Mesothelial cell of epicardium (in vitro differentiated cells): ENCODE measurements at places on chromosomes 7 and 10.

DNA sequence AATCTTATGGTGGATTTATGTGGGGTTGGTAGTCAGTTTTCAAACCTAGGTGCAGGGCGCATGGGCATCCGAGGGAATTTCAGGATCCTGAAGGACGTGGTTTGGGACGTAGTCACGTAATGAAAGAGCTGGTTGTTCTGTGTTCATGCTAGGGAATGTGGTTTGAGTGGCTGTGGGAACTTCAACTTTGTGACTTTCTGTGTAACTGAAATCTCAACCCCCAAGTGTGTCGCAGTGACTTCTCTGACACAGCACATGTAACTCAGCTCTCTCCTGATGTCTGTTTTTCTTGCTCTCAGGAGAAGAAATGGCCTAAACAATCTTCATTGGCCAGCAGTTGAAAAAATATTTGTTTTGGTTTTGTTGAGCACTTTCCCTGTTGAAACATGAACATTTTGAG, 199.0 kb downstream of the PTEN start:
- no peak for DNase-seq

GRCh38 chr10:106355450-106355849, 809.1 kb downstream of the SORCS1 start:
- no peak for DNase-seq

GRCh38 chr7:72334698-72335097, 77.4 kb downstream of the CALN1 start:
- no peak for DNase-seq

GRCh38 chr10:49499305-49499851, 39.5 kb downstream of the ERCC6 start:
- DNase-seq = no peak

DNA sequence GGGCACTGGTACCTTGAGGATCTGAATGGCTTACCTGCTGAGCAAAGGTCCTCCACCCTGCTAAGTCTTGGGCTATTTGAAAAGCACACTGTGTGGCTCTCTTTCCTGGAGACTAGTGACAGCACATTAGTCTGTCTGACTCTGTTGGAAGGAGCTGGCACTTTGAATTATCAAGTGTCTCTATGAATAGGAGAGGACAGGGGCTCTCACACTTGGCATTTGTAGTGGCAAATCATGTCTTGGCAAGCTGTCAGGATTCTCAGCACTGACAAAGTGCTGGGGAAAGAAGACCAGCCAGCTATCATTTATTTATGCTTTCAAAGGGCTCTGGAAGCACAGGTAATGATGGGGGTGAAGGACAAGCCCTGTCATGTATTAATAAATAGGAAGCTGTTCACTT, 62.8 kb downstream of the MTPN start:
- DNase-seq = no peak

GRCh38 chr10:3729397-3729976, 55.5 kb downstream of the KLF6 start:
- no peak for DNase-seq

GRCh38 chr10:31401287-31401686, 82.3 kb downstream of the ZEB1 start:
- no peak for DNase-seq

DNA sequence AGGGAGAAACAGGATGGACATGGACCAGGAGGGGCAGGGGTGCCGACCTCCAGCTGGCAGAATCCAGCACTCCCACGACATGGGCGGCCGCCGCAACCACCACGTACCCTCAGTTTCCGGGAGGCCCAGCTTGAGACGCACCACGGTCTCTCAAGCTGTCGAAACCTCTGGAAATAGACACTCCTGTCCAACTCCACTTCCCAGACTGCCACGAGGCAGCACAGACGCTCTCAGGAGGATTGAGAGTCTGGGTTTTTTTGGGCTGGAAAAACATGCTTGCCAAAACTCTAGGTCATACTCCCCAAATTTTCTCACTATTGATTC, 37.9 kb upstream of the PDGFA start:
- DNase-seq = no peak

DNA sequence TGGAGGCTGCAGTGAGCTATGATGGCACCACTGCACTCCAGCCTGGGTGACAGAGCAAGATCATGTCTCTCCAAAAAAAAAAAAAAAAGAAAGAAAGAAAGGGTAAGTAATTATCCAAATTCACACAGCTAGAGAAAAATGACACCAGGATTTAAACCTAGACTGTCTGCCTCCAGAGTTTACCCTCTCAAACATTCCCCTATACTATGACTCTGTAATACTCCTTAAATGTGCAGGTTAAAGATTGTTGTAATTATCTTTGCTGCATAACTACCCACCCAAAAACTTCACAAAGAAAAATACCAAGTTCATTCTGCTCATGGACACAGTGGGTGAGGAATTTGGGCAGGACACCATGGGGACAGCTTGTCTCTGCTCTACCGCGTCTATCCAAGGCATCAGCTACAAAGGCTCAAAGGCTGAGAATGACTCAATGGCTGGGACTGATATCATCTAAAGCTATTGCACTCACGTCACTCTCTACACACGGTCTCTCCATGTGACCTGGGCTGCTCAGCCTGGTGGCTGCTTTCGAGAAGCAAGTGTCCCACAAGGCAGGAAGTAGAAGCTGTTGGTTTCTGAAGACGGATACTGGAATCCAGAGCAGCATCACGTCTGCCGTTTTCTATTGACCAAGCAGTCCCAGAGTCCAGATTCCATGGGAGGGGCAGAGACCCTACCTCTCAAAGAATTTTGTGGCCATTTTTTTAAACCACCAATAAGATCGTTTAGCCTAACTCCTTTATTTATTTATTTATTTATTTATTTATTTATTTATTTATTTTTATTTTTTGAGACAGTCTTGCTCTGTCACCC, 185.7 kb upstream of the AUTS2 start:
- DNase-seq = no peak

DNA sequence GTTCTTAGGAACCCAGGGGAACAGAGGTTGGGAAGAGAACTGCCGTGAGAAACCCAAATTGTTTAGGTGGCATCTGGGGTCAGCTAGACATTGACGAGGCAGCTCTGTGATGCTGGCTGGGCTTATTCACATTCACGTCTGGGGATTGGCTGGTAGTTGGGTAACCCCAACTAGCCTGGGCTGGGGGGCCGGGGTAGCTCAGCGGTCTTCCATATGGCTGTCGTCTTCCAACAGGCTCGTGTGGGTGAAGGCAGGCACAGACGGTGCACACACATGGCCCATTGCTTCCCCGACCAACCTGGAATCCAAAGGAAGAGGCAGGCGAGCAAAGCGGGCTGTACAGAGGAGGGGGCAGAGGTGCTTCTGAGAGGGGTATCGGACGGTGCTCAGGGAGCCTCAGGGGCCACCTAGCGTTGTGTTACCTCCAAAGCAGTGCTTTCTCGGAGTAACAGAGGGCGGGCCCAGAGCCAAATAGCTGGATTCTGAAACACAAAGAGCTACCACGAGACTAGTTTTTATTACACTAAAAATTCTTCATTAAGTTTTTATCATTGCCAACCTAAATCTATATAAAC, 34.5 kb downstream of the MKI67 start:
- DNase-seq = peak; percentile 35

DNA sequence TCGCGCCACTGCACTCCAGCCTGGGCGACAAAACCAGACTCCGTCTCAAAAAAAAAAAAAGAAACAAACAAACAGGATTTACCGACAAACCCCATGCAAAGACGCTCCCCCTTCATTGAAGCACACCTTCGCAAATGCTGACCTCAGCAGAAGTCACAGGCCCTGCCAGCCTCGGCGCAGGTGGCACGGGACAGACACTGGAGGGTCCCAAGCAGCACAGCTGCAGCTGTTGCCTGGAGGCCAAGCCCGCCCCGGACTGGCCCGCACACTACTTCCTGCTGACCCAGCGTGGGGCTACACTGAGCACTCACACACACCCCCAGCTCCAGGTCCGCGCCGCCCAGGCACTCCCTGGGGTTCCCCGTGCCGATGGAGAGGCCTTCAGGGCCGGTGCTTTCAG, 31.2 kb downstream of the SNX8 start:
- DNase-seq = no peak

DNA sequence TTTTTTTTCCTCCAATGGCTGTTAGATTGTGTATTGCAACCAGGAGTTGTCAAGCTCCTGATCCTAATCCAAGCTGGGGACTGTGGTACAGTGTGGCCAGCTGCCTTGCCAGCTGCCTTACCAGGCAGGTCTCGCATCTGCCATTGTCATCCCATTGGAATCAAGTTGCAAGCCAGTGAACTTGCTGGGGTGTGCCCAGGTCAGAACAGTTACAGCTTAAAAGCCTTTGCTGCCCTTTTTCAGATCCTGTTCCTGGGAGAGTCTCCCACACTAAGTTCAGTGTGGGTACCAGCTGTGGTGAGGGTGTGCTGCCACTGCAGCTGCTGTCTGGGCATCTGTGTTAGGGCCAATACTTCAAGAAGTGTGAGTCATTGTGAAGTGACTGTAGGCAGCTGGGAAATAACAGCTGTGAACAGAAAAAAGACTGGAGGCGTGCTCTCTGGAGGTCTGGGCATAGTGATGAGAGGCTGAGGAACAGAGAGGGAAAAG, 72.8 kb downstream of the CCNY start:
- no peak for DNase-seq

DNA sequence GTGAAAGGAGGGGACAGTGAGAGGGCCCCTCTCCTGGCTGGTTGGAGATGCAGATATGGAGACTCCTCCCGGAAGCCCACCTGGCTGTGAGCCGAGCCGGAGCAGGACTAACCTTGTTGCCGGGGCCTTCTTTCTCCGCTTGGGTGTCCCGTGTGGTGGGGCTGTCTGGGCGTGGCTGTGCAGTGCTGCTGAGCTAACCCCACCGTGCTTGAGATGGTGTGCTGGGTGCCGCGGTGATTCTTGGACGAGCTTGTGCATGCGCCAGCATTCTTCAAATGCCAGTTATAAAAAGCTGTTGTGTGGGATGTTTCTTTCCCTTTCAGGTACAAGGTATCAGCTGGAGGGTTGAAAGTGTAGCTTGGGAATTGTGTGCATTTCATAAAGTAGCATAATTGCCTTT, 48.8 kb downstream of the DAGLB start:
- no peak for DNase-seq

DNA sequence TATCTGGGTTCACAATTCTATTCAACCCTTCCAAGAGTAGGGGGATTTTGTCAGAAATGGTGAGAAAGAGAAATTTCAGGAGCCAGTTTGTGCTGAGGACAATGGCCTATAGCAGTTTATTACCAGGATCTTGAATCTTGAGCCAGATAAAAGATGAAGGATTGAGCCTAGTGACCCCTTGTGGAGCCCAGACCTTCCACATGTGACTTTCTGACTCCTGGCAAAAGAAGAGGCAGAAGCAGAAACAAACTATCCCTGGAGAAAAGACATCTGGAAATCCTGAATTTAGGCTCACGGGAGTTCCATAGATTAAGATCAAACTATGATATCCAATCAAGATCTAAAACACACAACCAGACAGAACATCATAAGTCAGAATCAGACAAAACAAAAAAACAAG, 60.9 kb upstream of the CHRM2 start:
- DNase-seq = no peak
